A549 (cell line): ENCODE measurements at places on chromosomes 11 and 22.

GRCh38 chr11:26027887-26028286 lies 304.0 kb upstream of the ANO3 start:
- no peak for DNase-seq

- DNase-seq: no peak
These were observed 55.0 kb upstream of the ZC3H12C start for GRCh38 chr11:110038201-110038600.

- no peak for DNase-seq
These were observed 130.7 kb downstream of the MN1 start for GRCh38 chr22:27670701-27671412.

DNA sequence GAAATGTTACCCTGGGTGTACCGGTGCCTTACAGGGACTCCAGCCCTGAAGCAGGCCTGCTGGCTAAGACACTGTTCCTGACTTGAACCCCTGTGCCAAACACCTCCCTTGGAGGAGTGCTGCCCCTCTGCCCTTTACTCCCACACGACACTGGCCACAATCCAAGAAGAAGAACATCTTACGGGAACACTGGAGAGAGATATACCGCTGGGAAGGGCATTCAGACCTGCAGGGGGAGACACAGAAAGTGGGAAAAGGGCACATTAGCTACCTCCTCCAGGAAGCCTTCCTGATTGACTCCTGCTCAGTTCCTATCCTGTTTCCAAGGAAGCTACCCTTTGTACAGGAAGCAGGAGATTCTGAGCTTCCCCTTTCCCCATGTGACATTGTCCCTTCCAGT lies 18.7 kb downstream of the TMPRSS13 start:
- DNase-seq: no peak

DNA sequence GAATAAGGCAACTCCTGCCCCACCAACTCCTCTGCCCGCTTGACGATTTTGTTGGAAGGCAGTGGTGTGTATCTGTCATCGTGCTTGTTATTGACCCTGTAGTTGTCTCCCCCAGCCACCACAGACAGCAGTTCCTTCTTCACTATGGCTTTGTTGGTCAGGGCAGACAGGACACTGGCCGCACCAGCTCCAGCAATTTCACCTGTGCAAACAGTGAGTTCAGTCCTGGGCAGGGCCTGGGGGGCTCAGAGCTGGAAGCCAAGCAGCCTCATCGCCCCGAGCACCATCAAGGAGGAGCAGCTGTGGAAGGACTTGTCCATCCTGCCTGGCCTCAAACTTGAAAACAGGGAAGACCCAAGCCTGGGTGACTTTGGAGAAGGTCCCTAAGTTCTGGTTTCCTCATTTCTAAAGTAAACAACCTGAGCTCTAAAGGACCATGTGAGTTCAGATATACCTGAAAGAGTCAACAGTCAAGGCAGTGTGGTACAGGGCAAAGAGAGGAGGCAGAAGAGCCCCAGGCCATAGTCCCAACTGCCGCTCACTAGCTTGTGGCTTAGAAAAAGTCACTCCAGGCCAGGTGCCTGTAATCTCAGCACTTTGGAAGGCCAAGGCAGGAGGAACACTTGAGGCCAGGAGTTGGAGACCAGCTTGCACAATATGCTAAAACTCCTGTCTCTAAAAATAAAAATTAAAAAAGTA lies 4.6 kb downstream of the PLAAT2 start:
- no peak for DNase-seq

DNA sequence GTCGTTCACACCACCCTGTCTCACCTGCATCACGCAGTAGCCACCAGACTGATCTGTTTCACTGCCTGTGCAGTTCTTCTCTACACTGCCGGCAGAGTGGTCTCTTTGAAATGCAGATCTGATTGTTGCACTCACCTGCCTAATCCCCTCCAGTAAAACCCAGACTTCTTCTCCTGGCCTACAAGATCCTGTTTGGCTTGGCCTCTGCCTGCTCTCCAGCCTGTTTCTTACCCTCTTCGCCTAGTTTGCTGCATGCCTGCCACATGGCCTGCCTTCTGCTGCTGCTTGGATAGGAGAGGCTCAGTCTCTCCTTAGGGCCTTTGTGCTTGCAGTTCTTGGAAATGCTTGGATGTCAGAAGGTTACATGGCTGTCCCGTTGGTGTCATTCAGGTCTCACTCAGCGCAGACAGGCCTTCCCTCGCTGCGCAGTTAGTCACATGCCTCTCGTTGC lies 42.0 kb downstream of the PACS1 start:
- no peak for DNase-seq

- DNase-seq: no peak
These were observed 93.1 kb upstream of the B3GAT1 start for GRCh38 chr11:134505125-134505524.

GRCh38 chr11:11743216-11743615 lies 98.6 kb upstream of the USP47 start:
- no peak for DNase-seq

GRCh38 chr11:64339286-64339685 lies 718 bp upstream of the CCDC88B start:
- no peak for DNase-seq

DNA sequence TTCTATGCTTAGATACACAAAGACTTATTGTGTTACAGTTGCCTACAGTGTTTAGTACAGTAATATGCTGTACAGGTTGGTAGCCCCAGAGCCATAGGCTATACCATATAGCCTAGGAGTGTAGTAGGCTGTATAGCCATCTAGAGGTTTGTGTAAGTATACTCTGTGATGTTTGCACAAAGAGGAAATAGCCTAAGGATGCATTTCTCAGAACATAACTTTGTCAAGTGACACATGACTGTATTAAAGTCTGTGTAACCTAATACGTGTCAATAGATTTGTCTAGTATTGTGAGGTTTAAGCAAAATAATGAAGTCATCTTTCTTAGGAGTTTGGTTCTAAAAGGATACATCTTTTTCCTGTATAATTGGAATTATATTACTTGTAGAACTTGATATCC lies 5.5 kb downstream of the ZC3H12C start:
- no peak for DNase-seq
